ACHN (cell line): ENCODE measurements at places on chromosomes 16 and 17.

- DNase-seq, result no peak
Measured at GRCh38 chr16:75653922-75654321, 6.3 kb downstream of the TERF2IP start.

GRCh38 chr17:48053758-48054237, 5.6 kb downstream of the NFE2L1 start:
- no peak for DNase-seq

DNA sequence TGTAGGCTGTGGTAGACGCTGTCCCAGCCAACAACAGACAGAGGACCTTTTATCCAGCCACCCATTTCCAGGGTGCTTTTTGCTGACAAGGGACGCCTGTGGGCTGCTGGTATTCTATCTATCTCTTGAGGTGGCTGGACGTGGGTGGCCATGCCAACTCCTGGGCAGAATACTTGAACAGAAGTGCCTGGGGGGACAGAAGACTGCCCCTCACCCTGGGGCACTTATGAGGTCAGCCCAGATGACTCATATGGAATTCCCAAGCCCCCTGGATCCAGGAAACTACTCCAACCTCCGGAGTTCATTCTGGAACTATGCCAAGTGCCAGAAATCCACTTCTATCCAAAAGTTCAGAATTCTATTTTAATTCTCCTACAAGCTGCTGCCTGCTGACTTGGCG, 61.3 kb downstream of the CDRT4 start:
- DNase-seq, result no peak

DNA sequence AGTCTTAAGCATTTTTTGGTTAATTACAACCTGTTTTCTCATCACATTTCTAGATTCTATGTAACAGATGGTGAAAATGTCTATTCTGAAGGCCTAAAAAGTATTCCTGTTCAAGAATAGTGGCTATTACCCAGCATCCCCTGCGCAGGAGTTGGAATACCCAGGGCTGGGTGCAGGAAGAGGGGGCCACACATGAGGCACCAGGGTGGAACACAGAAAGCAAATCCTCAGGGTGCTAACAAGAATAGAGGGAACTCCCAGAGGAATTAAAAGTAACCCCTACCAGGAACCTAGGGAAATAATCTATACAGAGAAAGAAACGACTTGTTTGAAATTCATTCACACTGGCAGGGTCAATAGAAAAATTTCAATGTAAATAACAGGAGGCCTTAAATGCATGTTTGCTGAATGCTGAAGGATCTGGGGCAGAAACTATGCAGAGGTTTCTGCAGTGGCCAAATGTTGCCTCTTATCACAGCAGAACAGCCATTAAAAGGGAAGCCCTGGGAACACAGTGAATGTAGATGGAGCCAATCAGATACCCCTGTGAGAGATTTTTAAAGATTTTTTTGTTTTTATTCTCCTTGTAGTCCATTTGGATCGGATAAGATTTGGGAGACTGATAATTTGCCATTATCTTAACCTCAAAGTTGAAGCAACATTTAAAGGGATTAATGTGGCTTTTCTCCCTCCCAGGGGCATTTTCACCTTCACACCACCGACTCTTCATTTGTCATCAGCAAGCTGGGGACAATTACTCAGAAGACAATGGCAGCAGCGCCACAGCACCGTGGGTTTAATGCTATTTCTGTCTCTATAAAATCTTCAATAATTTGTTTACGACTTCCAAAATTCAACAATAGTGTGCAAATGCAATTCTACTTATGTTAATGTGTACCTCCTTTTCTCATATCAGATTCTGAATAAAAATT, 196.0 kb upstream of the PSMD7 start:
- no peak for DNase-seq

DNA sequence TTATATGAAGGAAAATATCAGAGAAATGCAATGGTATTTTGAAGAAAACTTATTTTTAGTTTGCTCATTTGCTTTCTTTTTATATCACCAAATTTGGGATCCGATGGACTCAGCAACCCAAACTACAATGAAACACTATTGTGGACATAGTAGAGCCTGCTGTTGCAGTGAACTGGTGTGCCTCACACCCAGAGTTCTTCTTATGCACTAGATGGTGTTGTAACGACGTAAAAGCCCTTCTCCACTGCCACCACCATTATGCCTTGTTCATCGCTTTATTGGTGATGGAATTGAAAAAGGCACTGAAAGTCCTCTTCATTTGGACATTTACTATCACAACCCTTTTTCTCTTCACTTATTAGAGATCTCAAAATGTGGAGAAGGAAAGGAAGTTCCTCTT, 381.3 kb downstream of the CDH8 start:
- no peak for DNase-seq

DNA sequence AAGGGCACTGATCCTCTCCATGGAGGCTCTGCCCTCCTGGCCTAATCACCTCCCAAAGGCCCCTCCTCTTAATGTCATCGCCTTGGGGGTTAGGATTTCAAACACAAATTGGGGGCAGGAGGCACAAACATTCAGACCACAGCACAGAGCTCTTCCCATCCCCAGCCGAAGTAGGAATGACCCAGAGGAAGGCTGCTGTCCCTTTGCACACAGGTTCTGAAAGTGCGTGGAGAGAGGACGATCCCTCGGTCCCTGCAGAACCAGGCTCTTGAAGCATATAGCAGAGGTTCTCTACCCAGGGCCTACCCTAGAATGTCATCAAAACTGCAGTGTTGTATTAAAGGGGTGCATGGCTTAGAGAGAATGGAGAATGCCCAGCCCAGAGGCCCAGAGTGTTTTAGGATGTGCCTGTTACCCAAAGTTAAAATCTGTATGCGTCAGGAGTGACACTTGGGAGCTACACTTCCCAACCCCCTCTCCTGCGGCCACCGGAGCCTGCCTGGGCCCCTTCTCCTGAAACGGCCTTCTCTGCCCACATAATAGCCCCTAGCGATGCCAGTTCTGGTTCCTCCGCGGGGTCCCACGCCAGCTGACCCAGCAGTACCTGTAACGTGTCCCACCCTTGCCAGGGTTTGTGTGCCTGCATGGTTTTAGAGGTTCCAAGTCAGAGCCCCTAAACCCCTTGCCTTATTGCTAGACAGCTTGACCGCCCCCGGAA, 159.5 kb upstream of the CACNG5 start:
- no peak for DNase-seq

DNA sequence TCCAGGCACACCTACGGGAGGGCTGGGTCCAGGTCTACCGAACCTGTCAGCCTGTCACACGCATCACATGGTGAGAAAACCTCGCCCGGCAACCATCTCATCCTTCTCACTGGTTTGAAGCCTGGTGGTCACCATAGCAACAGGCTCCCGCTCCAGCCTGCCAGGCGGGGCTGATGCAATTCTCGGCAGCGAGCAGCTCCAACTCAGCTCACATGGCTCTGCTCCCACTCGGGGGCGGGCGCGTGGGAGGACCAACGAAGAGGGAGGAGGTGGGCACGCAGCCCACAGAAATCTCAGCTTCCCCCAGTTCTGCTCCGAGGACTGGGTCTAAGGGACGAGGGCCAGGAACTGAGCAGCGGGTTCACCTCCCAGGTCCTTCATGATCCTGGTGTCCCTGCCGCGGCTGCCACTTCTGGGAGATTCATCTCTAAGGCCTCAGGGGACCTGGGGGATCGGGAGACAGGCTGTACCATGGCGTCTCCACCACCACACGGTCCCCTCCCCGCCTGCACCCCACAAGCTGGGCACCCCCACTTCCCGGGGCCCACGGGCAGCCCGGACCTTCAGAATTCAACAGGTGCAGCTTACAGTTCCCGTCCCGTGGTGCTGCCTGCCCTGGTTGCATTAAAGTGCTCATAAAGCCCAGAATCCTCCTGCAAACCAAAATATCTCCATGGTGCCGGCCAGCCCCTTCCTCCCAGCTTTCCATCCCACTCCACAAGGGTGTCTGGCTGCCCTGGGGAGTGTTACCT, 25.8 kb downstream of the ABR start:
- DNase-seq, result no peak

DNA sequence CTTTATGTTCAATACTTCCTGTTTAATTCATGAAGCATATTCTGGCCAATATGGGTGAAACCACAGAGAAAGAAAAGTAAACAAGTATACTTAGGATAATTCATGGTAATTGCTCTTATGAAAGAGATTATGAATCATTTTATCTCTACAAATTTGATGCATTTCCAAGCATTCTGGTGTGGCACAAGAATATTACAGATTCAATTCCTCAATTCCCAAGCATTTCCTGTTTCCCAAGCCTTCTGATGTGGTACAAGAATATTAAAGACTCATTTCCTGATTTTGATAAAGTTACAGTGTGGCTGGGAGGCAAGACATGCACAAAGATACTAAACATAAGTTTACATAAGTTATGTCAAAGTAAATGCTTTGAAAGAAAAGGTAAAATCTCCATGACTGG, 126.1 kb upstream of the NUDT7 start:
- no peak for DNase-seq

- peak; percentile 86 for DNase-seq
Measured at GRCh38 chr16:48385253-48386150, at the start of gene SIAH1. TSS of gene SIAH1 (minus strand) at chr16:48385413. CDS start at chr16:48362428, 22,985 bp downstream.

GRCh38 chr17:60142872-60143499, 6.8 kb upstream of the CA4 start:
- peak; percentile 93 for DNase-seq

DNA sequence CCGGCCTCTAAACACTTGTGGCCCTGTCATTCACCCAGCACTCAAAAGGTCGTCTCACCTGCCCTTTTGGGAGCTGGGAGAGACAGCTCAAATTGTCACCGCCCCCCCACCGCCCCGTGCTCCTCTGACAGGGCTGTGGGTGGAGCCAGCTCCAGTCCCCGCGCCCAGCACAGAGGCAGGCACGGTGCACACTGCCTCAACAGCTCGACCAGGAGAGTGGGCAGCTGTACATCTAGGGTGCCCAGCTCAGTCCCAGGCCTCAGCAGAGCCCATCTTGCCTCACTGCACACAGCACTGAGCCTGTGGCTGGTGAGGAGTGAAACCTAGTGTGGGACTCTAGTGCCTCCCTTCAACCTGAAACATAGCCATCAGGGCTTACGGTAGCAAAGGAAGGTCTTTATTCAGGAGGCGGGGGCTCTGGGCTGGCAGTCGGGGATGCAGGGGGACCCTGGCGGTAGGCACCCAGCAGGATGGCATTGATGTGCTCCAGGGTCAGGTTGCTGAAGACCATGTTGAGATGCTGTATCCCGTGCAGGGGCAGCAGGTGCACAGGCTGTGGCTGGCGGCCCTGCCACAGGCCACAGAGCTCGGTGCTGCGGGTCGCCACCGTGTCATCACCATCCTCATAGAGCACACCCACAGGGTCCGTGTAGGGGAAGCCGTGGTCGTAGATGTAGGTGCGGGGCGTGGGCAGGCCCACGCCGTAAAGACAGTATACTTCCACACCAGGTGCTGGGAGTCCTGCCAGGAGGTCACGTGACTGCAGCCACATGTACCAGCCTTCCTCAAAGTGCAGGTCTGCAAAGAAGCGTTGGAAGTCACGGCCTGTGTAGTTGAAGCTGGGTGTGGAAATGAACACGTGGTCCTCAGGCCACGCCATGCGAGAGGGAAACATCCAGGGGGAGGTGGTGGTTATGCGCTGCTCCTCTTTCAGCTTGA, 3.1 kb upstream of the PSMB10 start:
- DNase-seq, result no peak

DNA sequence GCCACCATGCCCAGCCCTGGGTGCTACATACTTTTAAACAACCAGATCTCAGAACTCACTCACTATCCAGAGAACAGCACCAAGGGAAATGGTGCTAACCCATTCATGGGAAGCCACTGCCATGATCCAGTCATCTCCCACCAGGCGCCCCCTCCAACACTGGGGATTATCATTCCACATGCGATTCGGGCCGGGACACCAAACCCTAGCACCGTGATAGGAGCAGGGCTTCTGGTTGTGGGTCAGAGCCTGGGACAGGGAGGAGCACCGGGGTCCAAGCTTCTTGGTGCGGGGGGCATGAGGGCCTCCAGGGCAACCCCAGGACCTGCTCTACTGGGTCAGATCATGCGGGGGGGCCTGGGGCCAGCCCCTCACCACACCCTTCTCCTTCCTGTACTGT, 4.5 kb downstream of the TMEM235 start:
- DNase-seq, result no peak

GRCh38 chr17:83195330-83196023, 116.1 kb downstream of the METRNL start:
- DNase-seq, result no peak

DNA sequence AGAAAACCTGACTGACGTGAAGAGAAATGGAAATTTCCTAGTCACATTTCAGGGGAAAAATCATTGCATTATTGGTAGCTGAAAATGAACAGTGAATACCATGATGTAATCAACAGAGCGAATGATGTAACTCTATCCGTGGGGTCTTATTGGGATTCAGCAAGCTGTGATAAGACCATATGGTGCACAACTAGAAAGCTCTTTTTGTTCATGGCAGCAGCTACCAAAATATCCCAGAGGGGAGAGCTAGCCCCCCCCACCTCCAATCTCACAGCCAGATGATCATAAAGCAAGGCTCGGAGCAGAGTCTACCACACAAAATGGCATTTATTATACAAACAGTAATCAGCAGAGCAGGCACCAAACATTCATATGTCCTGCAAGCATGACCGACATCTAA, 22.2 kb upstream of the DNAH17 start:
- DNase-seq, result no peak

DNA sequence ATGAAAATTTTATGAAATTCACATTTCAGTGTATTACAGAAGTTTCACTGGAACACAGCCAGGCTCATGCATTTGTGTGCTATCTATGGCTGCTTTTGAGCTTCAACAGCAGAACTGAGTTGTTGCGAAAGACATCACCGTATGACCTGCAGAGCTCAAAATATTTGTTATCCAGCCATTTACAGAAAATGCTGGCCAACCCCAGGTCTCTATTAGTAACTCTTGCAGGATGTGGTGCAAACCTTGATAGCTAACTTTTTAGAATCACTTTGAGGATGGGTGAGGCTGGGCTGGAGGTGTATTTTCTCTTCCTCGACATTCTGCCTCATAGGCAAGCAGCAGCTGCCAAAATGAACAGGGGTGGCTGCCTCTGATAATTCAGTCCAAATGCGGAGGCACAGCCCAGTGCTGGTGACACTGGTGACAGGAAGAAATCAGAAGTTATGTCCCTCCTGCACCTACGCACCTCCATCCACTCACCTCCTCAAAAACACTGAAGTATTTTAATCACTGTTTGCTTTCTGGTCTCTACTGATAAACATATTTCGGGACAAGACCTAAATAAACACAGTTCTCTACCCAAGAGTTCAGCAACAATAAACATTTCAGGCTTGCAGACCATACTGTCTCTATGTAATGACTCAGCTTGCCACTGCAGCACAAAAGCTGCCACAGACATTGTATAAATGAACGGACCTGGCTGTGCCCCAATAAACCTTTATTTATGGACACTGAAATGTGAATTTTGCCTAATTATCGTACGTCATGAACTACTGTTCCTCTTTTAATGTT, 28.5 kb downstream of the ARHGAP17 start:
- no peak for DNase-seq

- no peak for DNase-seq
Measured at GRCh38 chr17:20120836-20121235, 111.7 kb downstream of the SPECC1 start.

DNA sequence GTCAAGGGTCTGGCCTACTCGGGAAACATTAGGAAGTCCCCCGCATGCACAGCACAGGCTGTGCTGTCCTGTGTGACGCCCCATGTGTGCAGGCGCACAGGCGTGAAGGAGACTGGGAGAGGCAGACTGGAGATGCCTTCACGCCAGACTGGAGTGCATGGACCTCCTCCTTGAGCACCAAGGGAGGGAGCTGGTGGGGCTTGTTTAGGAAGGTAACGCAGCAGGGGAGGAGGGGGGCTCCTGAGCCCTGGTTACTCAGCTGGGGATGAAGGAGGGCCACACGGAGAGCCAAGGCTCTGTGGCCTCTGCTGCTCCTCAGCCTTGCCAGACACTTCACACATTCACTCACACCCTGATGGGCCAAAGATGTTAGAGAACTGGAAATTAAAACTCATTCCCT, 7.7 kb downstream of the HSDL1 start:
- DNase-seq, result no peak
